ENCODE measurements at places on chromosomes 4 and X. TPM values are rescaled to one million over a fixed set of nuclear protein-coding genes. Genes with fewer than 3 reads are reported as not detected.

Gene ETNPPL
- total RNA-seq: not detected

DNA sequence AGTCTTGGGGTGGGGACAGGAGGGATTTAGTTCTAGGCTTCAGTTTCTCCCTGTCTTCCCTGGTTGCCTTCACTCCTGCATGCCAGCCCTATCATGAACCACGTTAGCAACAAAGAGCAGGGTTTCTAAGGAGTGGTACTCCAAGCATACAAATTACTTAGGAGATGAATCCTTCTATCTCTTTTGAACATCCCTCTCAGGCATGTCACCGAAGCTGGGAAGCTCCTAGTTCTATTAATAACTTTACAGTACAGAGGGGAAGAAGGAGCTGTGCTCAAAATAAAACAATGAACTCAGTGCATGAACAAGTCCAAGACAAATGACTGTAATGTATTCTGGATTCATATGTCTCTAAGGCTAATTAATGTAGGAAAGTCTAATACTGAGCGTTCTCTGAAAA is 450.6 kb upstream of the RASGEF1B start:
- H3K4me1 ChIP-seq: no peaks in the 10 kb centered on the region
- no peaks in the 10 kb centered on the region for H3K27me3 ChIP-seq
- H3K36me3 ChIP-seq: no peaks in the 10 kb centered on the region
- DNase-seq: no peak
- no peak overlapping the region for H3K27ac ChIP-seq

- peaks cover 7% of the 10 kb centered on the region for H3K4me1 ChIP-seq
- no peaks in the 10 kb centered on the region for H3K36me3 ChIP-seq
- peaks cover 87% of the 10 kb centered on the region for H3K27me3 ChIP-seq
- no peak for DNase-seq
Measured at GRCh38 chr4:3659131-3659530, 107.1 kb upstream of the ADRA2C start.

GRCh38 chr4:27148211-27148895 is 287.7 kb downstream of the STIM2 start:
- no peak overlapping the region for H3K4me3 ChIP-seq
- H3K27me3 ChIP-seq: no peaks in the 10 kb centered on the region
- no peak for DNase-seq
- H3K36me3 ChIP-seq: no peaks in the 10 kb centered on the region
- H3K4me1 ChIP-seq: no peaks in the 10 kb centered on the region
- H3K27ac ChIP-seq: no peak overlapping the region

DNA sequence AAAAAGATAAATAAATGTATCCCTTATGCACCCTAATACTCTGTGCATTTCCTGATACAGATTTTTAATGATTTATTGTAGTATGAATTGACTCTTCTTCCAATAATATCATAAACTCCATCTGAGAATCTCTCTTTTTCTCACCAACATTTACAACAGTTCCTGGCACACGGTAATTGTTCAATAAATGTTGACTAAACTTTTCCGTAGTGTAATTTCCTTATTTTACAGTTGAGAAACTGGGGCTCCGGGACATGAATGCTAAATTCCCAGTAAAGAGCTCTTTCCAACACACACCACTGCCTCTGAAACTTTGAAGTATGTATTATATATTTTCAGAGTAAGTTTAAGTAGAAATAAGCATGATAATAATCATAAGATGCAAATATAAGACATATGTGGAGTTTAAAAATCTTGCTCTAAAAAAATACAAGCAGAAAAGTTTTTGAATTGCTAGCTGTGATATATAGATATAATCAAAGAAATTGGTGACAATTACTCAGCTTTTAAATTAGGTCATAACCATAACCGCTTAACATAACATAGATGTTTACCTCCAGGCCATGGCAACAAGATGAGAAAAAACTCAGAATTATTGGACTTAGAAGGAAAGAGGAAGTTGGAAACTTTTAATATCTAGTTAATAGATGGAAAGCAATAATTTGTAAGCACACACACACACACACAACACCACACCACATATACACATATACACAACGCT is 28.2 kb upstream of the ANTXR2 start:
- peaks cover 16% of the 10 kb centered on the region for H3K4me1 ChIP-seq
- no peak for DNase-seq
- no peaks in the 10 kb centered on the region for H3K36me3 ChIP-seq
- H3K27ac ChIP-seq: no peak overlapping the region

GRCh38 chrX:41303013-41303412 is 30.9 kb upstream of the DDX3X start:
- DNase-seq: no peak
- H3K36me3 ChIP-seq: no peaks in the 10 kb centered on the region
- no peak overlapping the region for H3K4me3 ChIP-seq
- no peaks in the 10 kb centered on the region for H3K27me3 ChIP-seq
- no peak overlapping the region for H3K27ac ChIP-seq

Gene SLITRK2
- total RNA-seq: 1.6 TPM

Gene RAI2
- total RNA-seq: 8.5 TPM

DNA sequence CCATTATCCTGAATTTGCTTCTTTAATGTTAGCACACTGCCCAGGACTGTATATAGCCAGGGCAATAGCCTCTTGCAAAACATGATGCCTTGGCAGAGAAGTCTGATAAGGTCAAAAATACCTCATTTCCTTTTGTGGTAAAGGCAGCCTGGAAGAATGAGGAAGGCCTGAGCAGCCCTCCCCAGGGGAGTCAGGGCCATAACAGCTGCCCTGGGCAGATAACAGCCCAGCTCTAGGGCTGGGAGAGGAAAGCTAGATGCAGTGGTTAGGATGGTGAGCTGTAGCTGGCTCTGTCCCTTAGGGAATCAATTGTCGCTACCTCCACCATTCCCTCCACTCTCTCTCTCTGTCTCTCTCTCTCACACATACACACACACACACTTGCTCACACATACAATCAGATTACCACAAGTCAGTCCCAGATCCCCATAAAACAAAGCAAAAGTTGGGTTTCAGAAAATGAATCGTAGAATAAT is 29.2 kb downstream of the EFHC2 start:
- no peaks in the 10 kb centered on the region for H3K36me3 ChIP-seq
- no peak for DNase-seq
- H3K27ac ChIP-seq: no peak overlapping the region

- H3K27me3 ChIP-seq: no peaks in the 10 kb centered on the region
- no peak for DNase-seq
- peaks cover 7% of the 10 kb centered on the region for H3K36me3 ChIP-seq
- no peak overlapping the region for H3K27ac ChIP-seq
- no peak overlapping the region for H3K4me3 ChIP-seq
Measured at GRCh38 chrX:13754765-13755164, 20.2 kb downstream of the OFD1 start.

DNA sequence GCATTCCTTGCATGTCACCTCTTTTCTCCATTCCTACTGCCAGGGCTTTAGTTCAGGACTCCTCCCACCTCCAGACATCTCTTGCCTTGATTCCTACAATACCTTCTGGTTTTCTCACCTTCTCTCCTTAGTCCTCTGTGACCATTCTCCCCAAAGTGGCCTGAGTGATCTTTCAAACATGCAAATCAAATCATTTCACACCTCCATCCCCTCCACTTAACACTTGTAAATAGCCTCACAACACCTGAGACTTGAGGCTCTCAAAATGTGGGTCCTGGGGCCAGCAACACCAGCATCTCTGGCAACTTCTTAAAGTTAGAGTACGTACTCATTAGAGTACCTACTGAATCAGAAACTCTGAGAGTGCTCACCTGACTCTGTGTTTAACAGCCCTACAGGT is 68.4 kb downstream of the RTL9 start:
- H3K36me3 ChIP-seq: no peaks in the 10 kb centered on the region
- no peaks in the 10 kb centered on the region for H3K27me3 ChIP-seq
- no peak overlapping the region for H3K4me3 ChIP-seq

DNA sequence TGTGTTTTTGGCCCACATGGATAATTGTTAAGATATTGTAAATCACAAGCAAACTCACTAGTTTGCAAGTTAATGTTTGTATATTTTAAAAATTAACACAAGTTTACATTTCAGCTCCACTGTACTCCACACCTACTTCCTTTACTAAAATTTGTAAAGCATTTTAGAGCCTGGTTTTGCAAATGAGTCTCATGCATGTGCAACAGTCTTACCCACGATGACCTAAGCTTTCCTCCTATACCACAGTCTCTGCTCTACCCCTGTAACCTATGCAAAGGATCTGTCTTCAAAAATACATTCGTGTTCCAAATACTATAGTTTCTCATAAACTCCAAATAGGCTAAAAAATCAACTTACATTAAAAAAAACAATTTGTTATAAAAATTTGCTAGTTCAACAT is 10.2 kb downstream of the BDH2 start:
- DNase-seq: no peak
- no peaks in the 10 kb centered on the region for H3K4me1 ChIP-seq
- no peaks in the 10 kb centered on the region for H3K27me3 ChIP-seq
- no peak overlapping the region for H3K27ac ChIP-seq

GRCh38 chrX:46244451-46244850 is 300.8 kb downstream of the ZNF674 start:
- no peak overlapping the region for H3K4me3 ChIP-seq
- no peak for DNase-seq
- no peaks in the 10 kb centered on the region for H3K27me3 ChIP-seq
- no peaks in the 10 kb centered on the region for H3K36me3 ChIP-seq

DNA sequence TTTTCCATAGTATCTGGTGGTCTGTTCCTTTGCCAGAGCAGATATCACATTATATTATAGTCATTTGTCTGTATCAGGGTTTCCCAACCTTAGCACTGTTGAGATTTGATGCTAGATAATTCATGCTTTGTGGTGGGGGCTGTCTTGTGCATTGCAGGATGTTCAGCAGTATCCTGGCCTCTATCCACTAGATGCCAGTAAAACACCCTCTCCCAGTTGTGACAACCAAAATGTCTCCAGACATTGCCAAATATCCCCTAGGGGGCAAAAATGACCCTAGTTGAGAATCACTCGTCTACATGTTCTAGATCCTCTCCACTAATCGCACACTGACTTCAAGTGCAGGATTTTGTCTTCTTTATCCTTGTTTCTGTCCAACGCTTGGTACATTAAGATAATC is 160.8 kb downstream of the FANCB start:
- no peak overlapping the region for H3K4me3 ChIP-seq

Gene STK32B
- 0.80 TPM for total RNA-seq

GRCh38 chr4:1579001-1579900 is 104.9 kb downstream of the FAM53A start:
- H3K36me3 ChIP-seq: no peaks in the 10 kb centered on the region
- peak overlapping the region; percentile 56 for H3K4me3 ChIP-seq
- H3K27me3 ChIP-seq: no peaks in the 10 kb centered on the region
- peak; percentile 93 for DNase-seq

Gene DUSP9
- 0.19 TPM for total RNA-seq

GRCh38 chr4:118683513-118683912 is 1.7 kb upstream of the METTL14 start:
- H3K4me1 ChIP-seq: peaks cover 18% of the 10 kb centered on the region
- peaks cover 6% of the 10 kb centered on the region for H3K36me3 ChIP-seq
- DNase-seq: no peak
- H3K4me3 ChIP-seq: no peak overlapping the region
- H3K27me3 ChIP-seq: no peaks in the 10 kb centered on the region

GRCh38 chr4:168587411-168588125 is 90.7 kb downstream of the PALLD start:
- peaks cover 46% of the 10 kb centered on the region for H3K4me1 ChIP-seq
- DNase-seq: no peak
- no peaks in the 10 kb centered on the region for H3K36me3 ChIP-seq
- H3K27ac ChIP-seq: peak overlapping the region; percentile 63

DNA sequence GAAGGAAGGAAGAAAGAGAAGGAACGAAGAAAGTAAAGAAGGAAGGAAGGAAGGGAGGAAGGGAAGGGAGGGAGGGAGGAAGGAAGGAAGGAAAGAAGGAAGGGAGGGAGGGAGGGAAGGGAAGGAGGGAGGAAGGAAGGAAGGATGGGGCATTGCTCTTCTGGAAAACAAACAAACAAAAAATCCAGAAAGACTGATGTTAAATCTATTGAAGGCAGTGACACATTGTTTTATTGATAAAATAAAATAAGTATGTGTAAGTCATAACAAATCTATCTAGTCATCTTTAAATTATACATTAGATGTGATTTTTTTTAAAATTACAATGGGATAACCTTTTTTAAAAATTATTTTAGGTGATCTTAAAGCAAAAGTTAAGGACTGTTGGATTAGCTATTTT is 1245.5 kb downstream of the STIM2 start:
- no peak overlapping the region for H3K27ac ChIP-seq
- no peaks in the 10 kb centered on the region for H3K27me3 ChIP-seq
- no peaks in the 10 kb centered on the region for H3K36me3 ChIP-seq
- DNase-seq: no peak

DNA sequence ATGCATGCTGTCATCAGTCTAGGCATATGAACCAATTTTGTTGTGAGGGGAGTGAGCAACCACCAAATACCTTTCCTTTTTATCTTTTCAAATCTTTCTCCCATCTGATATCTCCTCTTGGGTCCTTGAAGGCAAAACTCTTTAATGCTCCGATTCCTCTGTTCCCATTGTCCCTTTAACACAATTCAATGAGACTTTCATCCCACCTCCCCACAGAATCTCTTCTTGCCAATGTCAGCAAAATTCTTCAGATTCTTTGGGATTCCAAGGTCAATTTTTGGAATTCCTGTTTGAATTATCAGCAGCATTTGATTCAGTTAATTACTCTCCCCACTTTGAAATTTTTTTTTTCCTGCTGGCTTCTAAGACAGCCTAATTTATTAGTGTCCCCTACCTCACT is 232.7 kb downstream of the COX7B2 start:
- H3K27ac ChIP-seq: no peak overlapping the region
- no peaks in the 10 kb centered on the region for H3K27me3 ChIP-seq
- no peaks in the 10 kb centered on the region for H3K4me1 ChIP-seq
- no peak overlapping the region for H3K4me3 ChIP-seq
- DNase-seq: no peak

DNA sequence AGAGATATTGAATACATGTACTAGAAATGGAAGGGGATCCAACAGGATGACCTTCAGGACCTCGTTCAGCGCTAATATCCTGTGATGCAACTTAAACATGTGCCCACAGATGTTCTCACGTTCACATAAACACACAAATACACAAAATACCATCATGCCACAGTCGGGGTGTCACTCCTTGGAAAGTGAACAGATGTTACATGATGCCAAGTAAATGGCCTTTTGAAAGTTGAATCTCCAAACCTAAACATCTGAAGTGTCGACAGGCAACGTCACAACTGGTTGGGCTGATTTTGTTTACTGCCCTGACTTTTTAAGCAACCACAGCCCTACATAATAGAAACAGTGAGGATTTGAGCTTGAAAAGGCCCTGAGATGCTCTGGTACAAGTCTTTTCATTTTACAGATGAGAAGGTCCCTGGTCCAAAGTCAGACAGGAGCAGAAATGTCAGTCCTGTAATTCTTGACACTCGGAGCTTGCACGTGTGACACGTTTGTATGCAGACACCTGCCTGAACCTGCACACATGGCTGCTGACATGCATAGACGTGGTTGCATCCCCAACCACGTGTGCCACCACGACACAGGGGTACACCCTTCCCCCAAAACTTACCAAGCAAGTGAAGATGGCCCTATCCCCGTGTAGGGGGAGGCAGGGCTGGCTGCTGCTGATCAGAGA is 23.5 kb upstream of the BCORL1 start:
- H3K4me3 ChIP-seq: no peak overlapping the region
- no peak for DNase-seq
- no peaks in the 10 kb centered on the region for H3K36me3 ChIP-seq
- no peak overlapping the region for H3K27ac ChIP-seq
- peaks cover 10% of the 10 kb centered on the region for H3K4me1 ChIP-seq

Gene MND1
- total RNA-seq: not detected

GRCh38 chr4:4386296-4386735 is 586 bp upstream of the NSG1 start:
- no peak for DNase-seq
- peak overlapping the region; percentile 60 for H3K4me3 ChIP-seq
- H3K4me1 ChIP-seq: peaks cover 41% of the 10 kb centered on the region

Gene NR0B1
- not detected for total RNA-seq

All from suprapubic skin (tissue), 4 donors.